ENCODE measurements at places on chromosomes 7 and 10.

GRCh38 chr7:116687801-116688201 is 15.8 kb downstream of the MET start:
- H3K27me3 ChIP-seq: no peaks in the 10 kb centered on the region
- H3K4me1 ChIP-seq: no peaks in the 10 kb centered on the region
- H3K4me3 ChIP-seq: no peak overlapping the region
- no peak for ATAC-seq
- H3K27ac ChIP-seq: no peak overlapping the region
- no peaks in the 10 kb centered on the region for H3K36me3 ChIP-seq

DNA sequence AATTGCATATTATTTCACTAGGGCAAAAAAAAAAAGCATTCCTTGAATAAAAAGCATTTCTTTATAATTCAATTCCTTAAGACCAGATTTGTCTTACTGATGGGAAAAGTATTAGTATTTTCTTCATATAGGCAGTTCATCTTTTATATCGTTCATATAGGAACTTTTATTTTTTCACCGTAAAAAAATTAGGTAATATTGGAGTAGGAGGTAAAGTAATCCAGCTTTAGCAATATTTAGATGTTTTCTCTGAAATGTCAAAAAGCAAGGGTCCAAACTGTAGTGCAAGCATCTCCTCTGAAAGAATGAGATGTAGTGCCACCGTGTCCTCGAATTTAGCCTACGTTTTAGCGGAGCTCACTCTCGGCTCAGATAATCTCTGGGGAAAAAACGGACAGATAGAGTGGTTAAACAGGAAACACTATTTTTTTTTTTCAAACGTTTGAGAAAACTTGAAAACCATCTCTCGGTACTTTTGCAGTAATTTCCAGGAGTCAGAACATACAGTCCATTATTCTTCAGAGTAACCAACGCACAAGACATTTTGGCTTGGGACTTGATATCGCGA is 5.5 kb upstream of the SPAG6 start:
- peaks cover 40% of the 10 kb centered on the region for H3K4me1 ChIP-seq
- H3K27ac ChIP-seq: peak overlapping the region; percentile 96
- H3K36me3 ChIP-seq: no peaks in the 10 kb centered on the region
- H3K27me3 ChIP-seq: peaks cover 87% of the 10 kb centered on the region

DNA sequence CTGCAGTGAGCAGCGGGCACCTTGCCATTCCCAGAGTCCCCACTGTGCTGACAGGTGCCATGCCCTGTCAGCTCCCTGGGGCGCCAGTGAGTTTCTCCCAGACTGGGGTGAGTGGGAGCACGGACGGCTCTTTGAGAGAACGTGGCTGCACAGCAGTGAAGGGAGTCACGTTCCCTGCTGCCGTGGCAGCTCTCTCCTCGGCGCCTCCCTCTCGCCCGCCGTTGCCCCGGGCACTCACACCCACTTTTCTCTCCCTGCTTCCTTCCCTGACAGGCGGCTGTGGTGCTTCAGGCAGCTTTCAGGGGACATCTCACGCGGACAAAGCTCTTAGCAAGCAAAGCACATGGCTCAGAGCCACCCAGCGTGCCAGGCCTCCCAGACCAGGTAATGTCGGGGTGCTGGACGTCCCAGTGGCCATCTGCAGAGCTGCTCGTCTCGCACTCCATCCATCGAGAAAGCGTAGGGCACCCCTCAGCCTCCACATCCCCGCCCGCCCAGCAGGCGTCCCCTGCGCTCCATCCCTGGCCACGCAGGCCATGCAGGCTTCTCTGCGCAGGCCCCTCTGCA is 27.1 kb upstream of the TTYH3 start:
- H3K27ac ChIP-seq: no peak overlapping the region
- no peak for ATAC-seq
- peaks cover 20% of the 10 kb centered on the region for H3K4me1 ChIP-seq
- no peaks in the 10 kb centered on the region for H3K27me3 ChIP-seq
- no peak overlapping the region for H3K4me3 ChIP-seq

DNA sequence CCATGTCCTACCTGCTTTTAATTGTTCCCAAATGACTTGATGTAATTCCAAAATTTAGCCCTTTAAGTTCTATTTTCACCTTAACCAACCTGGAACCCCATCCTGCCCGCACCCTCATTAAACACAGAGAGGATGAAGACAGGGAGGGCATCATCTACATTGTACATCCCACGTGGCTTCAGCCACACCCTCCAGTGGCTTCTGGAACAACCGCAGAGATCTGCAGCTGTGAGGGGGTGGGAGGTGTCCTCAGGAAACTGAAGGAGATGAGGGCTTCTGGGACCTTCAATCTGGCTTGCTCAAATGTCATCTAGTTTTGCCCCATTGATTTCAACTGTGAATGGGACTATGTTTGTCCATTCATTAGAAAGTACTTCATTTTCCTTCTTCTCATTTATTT is 39.0 kb downstream of the AKR1B1 start:
- no peaks in the 10 kb centered on the region for H3K36me3 ChIP-seq
- H3K27me3 ChIP-seq: peaks cover 9% of the 10 kb centered on the region
- H3K4me3 ChIP-seq: no peak overlapping the region
- H3K27ac ChIP-seq: no peak overlapping the region

DNA sequence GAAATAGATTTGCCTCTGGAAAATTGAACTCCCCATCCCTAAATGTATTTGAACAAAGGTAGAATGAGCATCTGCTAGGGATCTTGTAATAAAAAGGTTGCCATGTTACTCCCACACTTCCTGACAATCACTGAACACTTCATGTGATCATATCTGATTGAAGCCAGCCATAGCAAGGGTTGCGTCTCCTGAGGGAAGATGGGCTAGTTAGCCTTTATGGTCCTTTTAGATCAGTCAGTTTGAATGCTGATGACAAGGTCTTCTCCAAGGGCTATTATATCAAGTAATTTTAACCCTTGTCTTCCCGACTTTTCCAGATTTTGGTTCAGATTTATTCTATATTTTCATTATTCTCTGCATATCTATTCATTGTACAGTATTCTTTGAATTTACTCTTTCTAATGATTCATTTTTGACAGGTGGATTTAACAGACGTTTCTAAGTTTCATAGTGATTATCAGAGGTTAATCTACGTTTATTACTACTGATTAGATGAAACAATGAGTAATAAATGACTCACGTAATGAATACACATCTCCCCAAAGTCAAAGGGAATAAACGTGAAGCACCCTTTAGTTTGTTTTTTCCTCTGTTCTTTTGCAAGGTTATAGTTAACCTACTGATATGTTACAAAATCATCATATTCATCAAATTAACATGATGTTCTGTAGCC is 28.1 kb downstream of the CSGALNACT2 start:
- no peak for ATAC-seq
- H3K27me3 ChIP-seq: no peaks in the 10 kb centered on the region

GRCh38 chr10:44264244-44264643 is 120.7 kb downstream of the CXCL12 start:
- no peak overlapping the region for H3K27ac ChIP-seq
- no peaks in the 10 kb centered on the region for H3K27me3 ChIP-seq
- H3K36me3 ChIP-seq: no peaks in the 10 kb centered on the region

DNA sequence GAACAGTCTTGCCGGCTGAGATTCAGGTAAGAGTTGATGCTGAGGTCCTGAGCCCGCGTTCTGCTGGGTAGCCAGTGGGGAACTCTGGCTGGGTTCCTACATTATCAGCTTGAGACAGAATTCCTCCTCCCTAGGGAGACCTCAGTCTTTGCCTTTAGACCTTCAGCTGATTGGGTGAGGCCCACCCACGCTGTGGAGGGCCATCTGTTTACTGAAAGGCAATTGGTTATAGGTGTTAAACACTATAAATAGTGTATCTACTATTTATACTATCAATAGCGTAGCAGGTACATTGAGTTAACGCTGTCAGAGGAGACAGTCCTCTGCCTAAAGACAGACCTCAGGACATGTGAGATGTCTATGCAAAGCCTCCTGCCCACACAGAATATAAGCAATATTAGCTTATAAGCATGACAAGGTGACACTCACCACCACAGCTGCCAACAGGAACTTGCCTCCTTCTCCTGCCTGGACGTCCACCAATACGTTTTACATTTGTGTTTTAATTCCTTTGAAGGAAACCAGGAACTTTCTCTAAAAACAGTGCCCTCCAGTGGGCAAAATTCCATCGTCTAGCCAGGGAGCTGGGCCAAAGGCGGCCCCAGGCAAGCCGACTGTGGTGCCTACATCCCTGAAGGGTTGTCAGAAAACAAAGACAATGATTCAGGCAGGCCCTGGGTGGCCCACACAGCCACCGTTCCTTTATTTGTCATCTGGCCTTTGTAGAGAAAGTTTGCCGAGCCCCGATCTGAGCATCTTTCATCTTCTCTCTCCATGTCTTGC is 58.8 kb downstream of the INSIG1 start:
- ATAC-seq: no peak
- no peak overlapping the region for H3K27ac ChIP-seq
- H3K4me3 ChIP-seq: no peak overlapping the region
- H3K27me3 ChIP-seq: peaks cover 85% of the 10 kb centered on the region

GRCh38 chr10:102196893-102197292 is 29.2 kb upstream of the ELOVL3 start:
- no peaks in the 10 kb centered on the region for H3K4me1 ChIP-seq
- no peak overlapping the region for H3K27ac ChIP-seq
- peaks cover 19% of the 10 kb centered on the region for H3K27me3 ChIP-seq
- no peaks in the 10 kb centered on the region for H3K36me3 ChIP-seq
- H3K4me3 ChIP-seq: no peak overlapping the region
- no peak for ATAC-seq

GRCh38 chr7:92025260-92025659 is 84.6 kb downstream of the AKAP9 start:
- H3K4me1 ChIP-seq: no peaks in the 10 kb centered on the region
- no peak for ATAC-seq
- H3K27ac ChIP-seq: peak overlapping the region; percentile 34
- no peaks in the 10 kb centered on the region for H3K36me3 ChIP-seq
- no peaks in the 10 kb centered on the region for H3K27me3 ChIP-seq
- no peak overlapping the region for H3K4me3 ChIP-seq

- no peak overlapping the region for H3K27ac ChIP-seq
- H3K4me1 ChIP-seq: no peaks in the 10 kb centered on the region
- no peak for ATAC-seq
- no peak overlapping the region for H3K4me3 ChIP-seq
- no peaks in the 10 kb centered on the region for H3K36me3 ChIP-seq
Measured at GRCh38 chr7:1218541-1219165, 14.0 kb upstream of the UNCX start.

GRCh38 chr10:33199731-33200232 is 134.7 kb downstream of the NRP1 start:
- peaks cover 20% of the 10 kb centered on the region for H3K4me1 ChIP-seq
- no peaks in the 10 kb centered on the region for H3K27me3 ChIP-seq
- ATAC-seq: no peak
- no peak overlapping the region for H3K27ac ChIP-seq

DNA sequence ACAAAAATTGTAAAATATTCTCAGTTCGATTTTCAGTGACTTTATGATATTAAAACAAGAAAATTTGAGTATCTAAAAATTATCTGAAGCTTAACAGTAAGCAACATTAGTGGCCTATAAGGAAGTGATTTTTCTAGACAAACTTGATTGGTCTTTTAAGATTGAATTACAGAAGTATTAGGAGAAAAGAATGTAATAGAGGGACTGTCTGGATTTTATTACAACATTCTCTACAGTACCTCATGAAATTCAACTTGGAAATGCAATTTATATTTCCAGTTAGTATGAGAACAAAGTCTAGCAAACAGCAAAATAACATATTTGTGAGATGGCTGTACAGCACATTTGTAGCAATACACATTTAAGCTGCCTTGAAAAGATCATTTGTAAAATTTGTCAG is 18.8 kb downstream of the REEP3 start:
- no peak for ATAC-seq
- H3K27ac ChIP-seq: no peak overlapping the region
- H3K4me1 ChIP-seq: peaks cover 3% of the 10 kb centered on the region
- H3K27me3 ChIP-seq: no peaks in the 10 kb centered on the region

DNA sequence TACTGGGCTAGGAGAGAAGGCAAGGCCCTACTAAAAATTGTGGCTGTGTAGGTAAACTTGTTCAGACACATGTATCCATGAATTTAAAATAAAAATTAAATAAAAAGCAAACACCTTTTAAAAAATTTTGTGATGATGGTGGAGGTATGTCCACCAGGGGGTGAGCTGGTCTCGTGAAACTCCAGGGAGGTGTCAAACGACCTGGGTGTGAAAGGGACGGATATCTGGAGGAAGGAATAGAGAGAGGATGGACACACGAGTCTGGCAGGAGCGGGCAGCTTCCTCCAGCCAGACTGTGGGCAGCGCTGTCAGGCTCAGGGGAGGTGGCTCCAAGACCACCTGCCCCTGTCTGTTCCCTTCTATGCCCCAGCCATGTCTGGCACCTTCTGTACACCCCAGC is 34.8 kb upstream of the DMBT1 start:
- no peak overlapping the region for H3K4me3 ChIP-seq
- H3K27me3 ChIP-seq: no peaks in the 10 kb centered on the region
- no peaks in the 10 kb centered on the region for H3K4me1 ChIP-seq
- no peaks in the 10 kb centered on the region for H3K36me3 ChIP-seq
- ATAC-seq: no peak

- no peak overlapping the region for H3K27ac ChIP-seq
- no peak for ATAC-seq
- no peak overlapping the region for H3K4me3 ChIP-seq
- no peaks in the 10 kb centered on the region for H3K4me1 ChIP-seq
- H3K27me3 ChIP-seq: no peaks in the 10 kb centered on the region
- H3K36me3 ChIP-seq: no peaks in the 10 kb centered on the region
Measured at GRCh38 chr10:101902032-101902819, 58.6 kb upstream of the KCNIP2 start.

DNA sequence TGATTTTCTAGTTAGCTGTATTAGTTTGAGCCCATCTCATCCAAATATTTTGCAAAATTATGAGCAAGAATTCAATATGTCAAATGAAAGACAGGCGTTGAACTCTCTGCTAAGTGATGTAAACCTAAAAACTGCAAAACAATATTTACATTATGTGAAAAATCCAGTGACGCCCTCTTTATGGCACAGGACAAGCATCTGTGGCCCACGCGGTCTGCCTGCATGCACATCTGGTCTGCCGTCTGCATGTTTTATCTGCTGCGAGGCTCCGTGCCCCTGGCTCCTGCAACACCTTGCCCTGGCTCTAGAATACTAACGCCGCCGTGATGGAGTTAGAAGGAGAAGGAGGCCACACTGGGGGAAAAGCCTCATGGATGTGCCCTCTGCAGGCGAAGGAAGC is 142.0 kb downstream of the SVIL start:
- no peak overlapping the region for H3K27ac ChIP-seq
- no peak overlapping the region for H3K4me3 ChIP-seq
- H3K36me3 ChIP-seq: no peaks in the 10 kb centered on the region
- no peaks in the 10 kb centered on the region for H3K27me3 ChIP-seq
- H3K4me1 ChIP-seq: no peaks in the 10 kb centered on the region
- ATAC-seq: no peak

DNA sequence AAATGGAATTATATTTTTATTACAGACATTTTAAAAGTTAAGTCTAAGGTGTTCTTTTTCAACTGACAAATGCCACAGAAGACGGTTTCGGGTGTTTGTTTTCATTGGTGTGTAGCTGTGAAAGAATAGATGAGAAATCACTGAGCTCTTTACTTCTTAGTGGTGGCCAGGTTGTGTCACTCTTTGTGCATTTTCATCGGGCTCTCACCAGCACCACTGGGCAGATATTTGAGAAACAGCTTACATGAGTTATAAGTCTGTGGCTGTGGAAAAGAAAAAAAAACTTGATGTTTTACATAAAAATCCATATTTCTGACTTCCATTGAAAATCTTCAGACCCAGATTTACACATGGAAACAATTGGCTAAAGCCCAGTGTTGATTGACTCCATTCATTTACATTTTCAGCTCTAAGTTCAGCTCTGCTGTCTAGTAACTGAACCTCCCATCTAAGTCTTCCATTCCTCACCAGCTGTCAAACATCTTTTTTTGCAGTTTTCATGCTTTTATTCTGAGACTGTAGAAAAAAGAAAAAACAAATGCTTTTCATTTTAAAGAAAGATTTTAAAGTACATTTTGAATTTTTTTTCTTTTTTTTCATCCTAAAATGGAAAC is 22.3 kb downstream of the CABCOCO1 start:
- H3K4me1 ChIP-seq: no peaks in the 10 kb centered on the region
- no peaks in the 10 kb centered on the region for H3K27me3 ChIP-seq
- H3K4me3 ChIP-seq: no peak overlapping the region
- ATAC-seq: no peak
- no peak overlapping the region for H3K27ac ChIP-seq
